ENCODE measurements at places on chromosomes 16 and 17.
A peak's percentile ranks its signal among the peaks of the same experiment; 100 is the strongest.

DNA sequence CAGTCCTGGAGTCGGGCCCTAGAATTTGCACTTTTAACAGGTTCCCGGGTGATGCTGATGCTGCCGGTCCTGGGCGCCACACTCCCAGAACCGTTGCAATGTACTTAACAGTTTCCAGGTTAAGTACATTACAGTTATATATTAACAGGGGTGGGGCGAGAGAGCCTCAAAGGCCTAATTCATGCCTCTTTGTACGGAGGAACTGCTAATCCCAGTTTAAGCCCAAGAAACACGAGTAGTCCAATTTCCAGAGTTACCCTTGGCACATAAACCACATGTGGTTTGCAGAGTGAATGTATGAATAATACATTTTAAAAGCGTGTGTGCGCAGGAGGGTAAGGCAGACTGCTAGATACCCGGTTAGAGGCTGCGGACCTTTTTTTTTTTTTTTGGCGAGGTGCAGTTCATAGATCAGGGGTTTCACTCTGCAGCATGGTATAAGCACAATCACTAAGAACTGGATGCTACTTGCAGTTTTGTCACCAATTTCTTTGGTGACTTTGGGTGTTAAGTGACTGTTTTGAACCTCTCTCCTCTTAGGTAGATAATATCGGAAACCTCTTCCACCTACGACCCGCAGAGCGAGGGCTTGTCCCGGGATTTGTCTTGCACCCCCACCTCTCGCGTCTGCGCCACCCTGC is 713 bp downstream of the COX11 start:
- no peak for DNase-seq

- DNase-seq, result peak; percentile 99
Observed at GRCh38 chr16:4416200-4417032, at the start of gene CORO7. CORO7 (minus strand) TSS chr16:4416596; CDS start chr16:4416518, 78 bp downstream.

- no peak for DNase-seq
Observed at GRCh38 chr17:39659279-39660010, 5.7 kb upstream of the TCAP start.

GRCh38 chr17:887551-888209 is 91.9 kb downstream of the NXN start:
- DNase-seq, result no peak

- no peak for DNase-seq
Observed at GRCh38 chr16:49824593-49824992, 31.3 kb downstream of the ZNF423 start.

- DNase-seq, result no peak
Observed at GRCh38 chr17:74785981-74786360, 9.8 kb upstream of the NAT9 start.

GRCh38 chr16:88471115-88471514 is 18.0 kb downstream of the ZFPM1 start:
- DNase-seq, result no peak

DNA sequence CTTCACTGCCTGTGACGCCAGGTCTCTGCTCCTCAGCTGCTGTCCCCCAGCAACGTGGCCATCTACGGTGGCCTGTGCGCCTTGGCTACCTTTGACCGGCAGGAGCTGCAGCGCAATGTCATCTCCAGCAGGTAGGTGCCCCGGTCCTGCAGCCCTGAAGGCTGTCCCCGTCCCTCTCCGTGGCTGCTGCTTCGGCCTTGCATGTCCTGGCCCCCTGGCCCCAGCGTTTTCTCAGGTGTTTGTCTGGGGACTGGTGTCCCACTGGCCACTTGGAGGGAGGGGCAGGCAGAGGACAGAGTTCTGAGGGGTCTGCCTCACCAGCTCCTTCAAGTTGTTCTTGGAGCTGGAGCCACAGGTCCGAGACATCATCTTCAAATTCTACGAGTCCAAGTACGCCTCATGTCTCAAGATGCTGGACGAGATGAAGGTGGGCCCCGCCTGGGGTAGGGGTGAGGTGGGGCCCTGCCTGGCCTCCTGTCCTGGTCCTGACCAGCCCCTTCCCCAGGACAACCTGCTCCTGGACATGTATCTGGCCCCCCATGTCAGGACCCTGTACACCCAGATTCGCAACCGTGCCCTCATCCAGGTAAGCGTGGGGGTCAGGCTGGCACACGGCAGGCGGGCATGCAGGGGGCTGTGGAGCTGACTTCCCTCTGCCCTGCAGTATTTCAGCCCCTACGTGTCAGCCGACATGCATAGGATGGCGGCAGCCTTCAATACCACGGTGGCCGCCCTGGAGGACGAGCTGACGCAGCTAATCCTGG is 4.4 kb downstream of the GPS1 start:
- no peak for DNase-seq

DNA sequence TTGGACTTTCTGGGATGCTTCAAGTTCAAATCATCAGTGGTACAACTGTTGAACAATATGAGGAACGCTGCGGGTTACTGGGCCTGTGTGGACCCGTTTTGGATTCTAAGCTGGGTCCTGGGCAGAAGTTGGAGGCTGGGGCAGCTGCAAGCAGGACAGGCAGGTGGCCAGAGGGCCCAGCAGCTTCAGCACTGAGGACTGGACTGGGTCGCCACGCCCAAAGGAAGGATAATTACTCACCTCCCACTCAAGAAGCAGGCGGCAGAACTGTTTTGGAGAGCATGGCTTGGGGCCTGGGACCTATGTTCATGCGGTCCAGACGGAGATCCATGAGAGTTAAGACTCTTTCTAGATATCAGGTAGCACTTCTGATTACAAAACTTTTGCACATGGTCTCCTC is 1.5 kb upstream of the ZNHIT3 start:
- no peak for DNase-seq

DNA sequence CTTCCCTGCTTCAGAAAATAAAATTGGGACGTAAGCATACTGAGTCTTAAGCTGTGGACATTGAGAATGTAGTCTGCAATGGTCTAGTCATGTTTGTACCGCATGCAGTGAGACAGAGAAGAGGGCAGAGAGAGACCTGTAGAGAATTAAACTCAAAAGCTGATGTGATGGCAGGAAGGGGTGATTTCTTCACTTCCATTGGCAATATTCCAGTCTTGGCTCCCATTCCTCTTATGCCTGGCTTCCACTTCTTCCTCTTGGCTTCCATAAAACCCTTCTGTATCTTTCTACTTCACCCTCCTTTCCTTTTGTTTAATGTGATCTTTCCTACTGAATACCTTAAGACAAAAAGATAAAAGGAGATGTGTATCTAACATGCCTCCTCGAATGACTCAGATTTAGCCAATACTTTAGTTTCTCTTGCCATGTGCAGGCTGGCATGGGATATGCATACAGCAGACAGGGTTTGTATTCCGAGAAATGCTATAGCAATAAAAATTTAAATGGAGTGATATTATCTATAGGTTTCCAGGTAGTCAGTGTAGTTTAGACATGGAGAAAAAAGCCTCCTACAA is 423.1 kb upstream of the DYNLRB2 start:
- DNase-seq, result no peak

DNA sequence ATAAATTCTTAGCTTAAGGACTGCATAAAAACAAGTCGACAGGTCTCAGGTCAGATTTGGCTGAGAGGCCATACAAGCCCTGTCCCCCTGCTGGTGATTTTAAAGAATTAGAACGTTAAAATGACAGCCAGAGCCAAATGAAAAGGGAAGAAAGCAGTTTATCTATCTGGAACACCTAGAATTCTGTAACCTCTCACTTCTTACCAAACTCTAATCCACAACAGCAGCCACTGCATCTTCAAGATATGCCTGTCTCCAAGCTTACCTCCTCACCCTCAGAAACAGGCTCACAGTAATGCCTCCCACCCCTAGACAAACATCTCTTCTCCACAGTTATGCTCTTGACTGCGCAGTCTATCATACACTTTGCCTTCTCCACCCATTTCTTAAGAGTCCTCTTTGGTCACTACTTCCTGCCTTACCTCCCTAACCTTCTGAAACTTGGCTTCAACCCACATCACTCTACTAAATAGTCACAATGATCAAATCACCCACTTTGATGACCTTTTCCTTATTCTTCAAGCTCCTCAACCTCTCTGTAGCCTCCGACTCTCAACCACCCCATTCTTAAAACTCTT is 14.2 kb downstream of the ANKFY1 start:
- DNase-seq, result no peak

GRCh38 chr16:51507286-51507685 is 356.2 kb upstream of the SALL1 start:
- DNase-seq, result no peak

- DNase-seq, result no peak
Observed at GRCh38 chr16:8863594-8864424, 5.0 kb downstream of the CARHSP1 start.

GRCh38 chr16:8258523-8258922 is 331.8 kb downstream of the TMEM114 start:
- DNase-seq, result no peak

- no peak for DNase-seq
Observed at GRCh38 chr16:50263940-50264929, 2.1 kb upstream of the ADCY7 start.

DNA sequence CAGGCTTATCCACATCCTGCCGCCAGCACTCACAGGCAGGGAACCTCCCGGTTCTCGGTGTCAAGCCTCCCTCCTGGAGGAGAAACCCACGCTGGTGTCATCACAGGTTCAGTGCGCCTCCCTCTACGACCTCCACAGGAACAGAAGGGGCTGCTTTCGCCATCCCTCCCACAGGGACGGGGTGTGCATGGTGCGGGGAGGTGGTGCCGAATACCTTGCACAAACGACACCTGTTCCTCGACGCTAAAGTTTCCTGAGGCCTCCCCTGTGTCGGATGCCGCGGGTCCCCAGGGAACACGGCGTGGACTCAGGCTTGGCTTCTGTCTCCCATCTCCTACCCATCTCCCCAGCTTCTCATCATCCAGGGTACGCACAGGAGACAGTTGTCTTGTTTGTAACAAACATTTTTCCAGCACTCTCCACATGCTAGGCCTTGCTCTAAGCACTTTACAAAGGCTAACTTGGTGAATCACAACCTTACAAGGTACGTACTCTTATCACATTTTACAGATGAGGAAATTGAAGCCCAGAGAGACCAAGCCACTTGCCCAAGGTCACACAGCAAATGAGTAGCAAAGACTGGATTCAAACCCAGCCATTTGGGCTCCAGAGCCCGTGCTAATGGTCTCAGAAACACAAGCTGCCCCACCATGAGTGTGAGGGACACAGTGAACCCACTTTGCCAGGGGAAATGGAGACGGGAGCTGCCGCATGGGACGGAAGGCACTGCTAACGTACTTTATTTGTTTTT is 271.6 kb downstream of the C16orf95 start:
- no peak for DNase-seq

GRCh38 chr17:78609191-78609641 is 32.0 kb upstream of the DNAH17 start:
- DNase-seq, result no peak

Data from T-helper 22 cell (primary cell).